ENCODE measurements at places on chromosomes 1 and 21. TPM values are rescaled to one million over a fixed set of nuclear protein-coding genes. Genes with fewer than 3 reads are reported as not detected.
A peak's percentile ranks its signal among the peaks of the same experiment; 100 is the strongest.

The FCAMR gene
- 7.7 TPM for polyA plus RNA-seq

- DNase-seq = no peak
These were observed 44.9 kb downstream of the PLA2G4A start for GRCh38 chr1:186873687-186874086.

DNA sequence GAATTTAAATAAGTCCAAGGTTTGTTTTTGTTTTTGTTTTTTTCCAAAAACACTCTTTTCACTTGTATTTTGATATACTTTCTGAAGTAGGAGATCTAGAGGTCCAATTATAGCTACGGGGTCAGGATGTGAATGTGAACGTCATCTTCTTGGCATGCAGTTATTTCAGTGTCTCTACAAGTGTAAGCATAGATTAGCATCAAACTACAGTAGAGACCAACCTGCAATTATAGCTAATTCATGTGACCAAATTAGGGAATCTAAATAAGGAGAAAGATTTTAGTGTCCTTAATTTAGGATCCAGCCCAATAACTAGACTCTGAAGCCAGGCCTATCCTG lies 107.3 kb upstream of the PALMD start:
- no peak for DNase-seq

- DNase-seq = no peak
These were observed 426.5 kb upstream of the BRINP3 start for GRCh38 chr1:190904091-190904695.

The CELA3B gene
- 0.38 TPM for polyA plus RNA-seq

DNA sequence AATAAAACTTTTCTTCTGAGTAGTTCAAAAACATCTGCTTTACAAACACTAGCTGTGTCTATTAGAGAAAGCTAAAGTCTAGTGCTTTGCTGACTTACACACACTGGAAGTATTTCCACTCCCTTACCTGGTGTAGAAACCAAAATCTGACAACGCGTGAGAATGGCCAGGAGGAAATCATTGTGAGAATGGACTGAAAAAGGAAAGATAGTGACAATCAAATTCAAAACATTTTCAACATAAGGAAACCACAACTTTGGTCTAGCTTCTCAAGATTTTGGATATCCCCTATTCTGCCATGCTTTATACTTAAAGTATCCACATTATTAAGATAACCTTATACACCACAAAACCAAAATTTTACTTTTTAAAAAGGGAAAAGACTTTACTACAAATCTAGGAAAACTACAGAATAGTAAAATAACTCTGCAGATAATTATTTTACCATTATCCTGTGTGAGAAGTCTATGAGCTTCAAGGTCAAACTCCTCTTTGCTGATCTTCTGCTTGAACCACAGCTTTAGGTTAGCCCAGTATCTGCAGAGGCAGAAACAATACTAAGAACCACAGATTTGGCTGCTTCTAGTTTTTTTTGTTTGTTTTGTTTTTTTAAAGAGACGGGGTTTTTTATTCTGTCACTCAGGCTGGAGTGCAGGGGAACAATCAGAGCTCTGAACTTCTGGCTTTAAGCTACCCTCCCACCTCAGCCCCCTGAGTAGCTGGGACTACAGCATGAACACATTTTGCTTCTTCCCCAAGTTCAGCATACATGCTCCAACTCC lies 6.6 kb downstream of the TADA1 start:
- DNase-seq = no peak

The KDF1 gene
- 7.5 TPM for polyA plus RNA-seq

The UMODL1 gene
- polyA plus RNA-seq = 0.22 TPM

The EIF2D gene
- 88.1 TPM for polyA plus RNA-seq

DNA sequence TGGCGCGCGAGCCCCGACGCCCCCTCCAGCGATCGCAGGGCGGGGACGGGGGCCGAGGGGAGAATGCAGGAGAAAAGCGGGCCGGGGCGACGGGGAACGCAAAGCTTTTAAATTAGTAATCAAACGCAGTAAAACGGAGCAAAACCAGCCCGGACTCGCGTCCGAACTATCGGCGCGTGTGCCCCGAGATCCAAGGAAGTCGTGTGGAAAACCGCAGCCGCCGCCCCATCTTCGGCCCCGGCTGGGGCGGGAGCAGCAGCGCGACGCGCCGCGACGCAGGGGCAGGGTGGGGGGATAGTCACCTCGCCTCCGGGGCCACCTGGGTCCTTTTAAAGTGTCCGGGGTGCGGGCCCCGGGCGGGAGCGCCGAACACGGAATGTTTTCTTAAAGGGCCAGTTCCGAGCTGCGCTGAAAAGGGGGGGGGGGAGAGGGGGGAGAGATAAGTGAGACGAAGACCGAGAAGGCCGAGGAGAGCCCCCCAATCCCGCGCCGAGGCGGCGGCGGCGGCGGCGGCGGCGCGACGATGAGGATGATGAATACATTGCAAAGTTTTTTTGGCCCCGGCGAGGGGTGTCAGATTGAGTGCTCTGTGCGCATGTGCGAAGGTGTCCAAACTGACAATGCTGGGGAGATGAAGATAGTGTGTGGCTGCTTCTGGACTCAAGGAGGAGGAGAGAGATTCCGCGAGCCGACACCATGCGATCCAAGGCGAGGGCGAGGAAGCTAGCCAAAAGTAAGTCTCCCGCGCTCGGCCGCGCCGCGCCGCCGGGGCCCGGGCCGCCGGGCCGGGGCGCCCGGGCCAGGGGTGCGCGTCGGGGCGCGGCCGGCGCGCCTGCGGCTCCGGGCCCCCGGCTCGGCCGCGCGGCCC lies at the start of gene PRDM16:
TSS of gene PRDM16 (plus strand) at position 640 of the 868 bp plus-strand sequence. CDS start at position 697, 57 bp downstream.
- no peak for DNase-seq

The FNBP1L gene
- polyA plus RNA-seq = 136 TPM

DNA sequence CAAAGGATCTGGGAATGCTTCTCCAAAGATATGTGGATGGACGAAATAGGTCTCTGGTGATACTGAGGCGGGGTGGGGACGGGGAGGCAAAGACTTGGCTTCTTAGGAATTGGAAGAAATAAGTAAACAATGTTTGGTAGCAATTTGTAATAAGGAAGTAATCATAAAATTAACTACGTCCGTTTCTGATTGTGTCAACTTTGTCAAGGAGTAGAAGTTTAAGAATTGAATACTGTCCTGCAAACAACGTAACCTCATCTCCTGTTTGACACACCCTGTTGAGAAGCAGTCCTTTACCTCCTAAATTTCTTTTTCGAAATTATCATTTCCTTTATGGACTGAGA lies 471 bp downstream of the POLR3C start:
- DNase-seq = no peak

GRCh38 chr1:111540928-111541327 lies 37.5 kb upstream of the ADORA3 start:
- no peak for DNase-seq

- DNase-seq = no peak
These were observed 64.2 kb upstream of the DPH5 start for GRCh38 chr1:101089613-101090338.

DNA sequence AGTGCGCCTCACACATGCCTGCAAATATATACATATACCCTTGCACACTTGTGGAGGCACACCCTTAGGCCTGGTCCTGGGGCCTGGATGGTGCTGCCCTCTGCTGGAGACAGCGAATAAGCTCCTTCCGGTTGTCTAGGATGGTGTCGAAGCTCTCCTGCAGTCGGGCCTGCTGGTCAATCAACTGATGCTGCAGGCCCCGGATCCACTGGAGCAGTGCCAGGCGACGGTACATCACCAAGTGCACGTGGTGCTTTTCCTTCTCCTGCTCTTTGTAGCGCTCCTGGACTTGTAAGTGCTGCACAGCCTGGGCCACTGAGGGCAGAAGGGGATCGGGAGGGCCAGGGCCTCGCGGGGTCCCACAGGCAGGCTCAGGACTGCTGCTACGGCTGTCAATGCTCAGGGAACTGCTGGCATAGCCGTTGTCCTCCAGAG lies 3.1 kb downstream of the C1orf216 start:
- DNase-seq = peak; percentile 70

The A3GALT2 gene
- not detected for polyA plus RNA-seq

The VSIG8 gene
- 0.17 TPM for polyA plus RNA-seq

GRCh38 chr1:185676969-185677368 lies 57.2 kb upstream of the HMCN1 start:
- no peak for DNase-seq

GRCh38 chr1:3714814-3715213 lies 37.4 kb upstream of the CCDC27 start:
- DNase-seq = no peak

- DNase-seq = no peak
These were observed 14.8 kb downstream of the LYST start for GRCh38 chr1:235851939-235852338.

The SYPL2 gene
- 13.4 TPM for polyA plus RNA-seq

DNA sequence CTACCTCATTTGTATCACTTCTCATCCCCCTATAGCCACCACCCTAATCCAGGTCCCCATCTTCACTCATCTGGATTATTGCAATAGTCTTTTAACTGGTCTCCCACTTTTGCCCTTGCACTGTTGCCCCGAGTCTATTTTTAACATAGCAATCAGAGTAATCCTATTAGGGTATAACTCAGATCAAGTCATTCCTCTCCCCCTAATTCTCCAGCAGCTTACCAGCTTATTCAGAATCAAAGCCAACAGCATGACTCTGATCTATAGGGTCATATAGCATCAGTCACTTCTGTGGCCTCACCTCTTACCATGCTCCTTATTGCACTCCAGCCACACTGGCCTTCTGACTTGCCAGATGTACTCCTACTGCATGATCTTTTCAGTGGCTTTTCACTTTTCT lies 140.7 kb downstream of the PAPPA2 start:
- no peak for DNase-seq

- DNase-seq = no peak
These were observed 391.9 kb downstream of the PTPRU start for GRCh38 chr1:29628190-29628589.

GRCh38 chr1:200314085-200314750 lies 95.6 kb downstream of the ZNF281 start:
- DNase-seq = no peak

DNA sequence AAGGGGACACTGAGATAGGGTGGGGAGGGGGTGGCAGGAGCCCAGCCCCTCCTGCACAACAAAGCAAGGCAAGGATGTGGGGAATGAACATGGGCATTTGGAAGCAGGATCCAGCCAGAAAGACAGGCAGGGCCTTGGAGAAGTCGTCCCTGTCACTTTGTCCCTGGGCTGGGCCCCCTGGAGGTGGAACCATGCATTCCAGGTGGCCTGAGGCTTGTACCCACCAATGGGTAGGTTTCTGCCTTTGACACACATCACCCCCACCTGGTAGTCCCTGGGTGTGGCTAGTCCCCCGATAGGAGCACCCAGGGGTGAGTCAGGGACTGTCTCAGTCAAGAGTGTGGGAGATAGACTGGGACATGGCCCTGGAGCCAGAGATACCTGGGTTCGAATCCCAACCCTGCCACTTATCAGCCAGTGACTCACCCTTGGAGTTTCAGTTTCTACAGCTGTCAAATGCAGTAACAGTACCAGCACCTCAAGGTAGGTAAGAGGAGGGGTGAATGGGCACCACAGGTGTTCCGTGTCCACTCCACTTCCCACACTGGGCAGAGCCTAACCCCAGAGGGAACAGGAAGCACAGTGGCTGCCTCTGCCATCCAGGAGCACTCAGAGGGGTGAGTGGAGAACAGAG lies 10.0 kb downstream of the PLA2G2D start:
- DNase-seq = no peak

DNA sequence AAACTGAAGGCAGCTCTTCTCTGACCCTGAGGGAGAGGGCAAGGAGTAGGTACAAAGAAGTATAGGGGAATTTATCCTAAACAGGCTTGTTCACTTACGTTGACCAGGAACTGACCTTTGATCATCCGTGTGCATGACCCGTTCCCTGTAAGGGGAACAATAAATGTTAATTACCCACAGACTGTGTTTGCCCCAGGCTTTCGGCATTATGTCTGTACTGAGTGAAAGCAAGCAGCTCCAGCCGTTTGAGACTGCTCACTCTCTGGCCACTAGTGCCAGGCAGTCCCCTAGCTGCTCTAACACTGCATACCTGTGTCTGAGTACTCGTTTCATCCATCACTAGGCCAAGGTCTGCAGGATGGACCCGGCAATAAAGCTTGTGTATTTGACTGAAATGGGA lies 1365.3 kb downstream of the NCAM2 start:
- no peak for DNase-seq

The CA14 gene
- polyA plus RNA-seq = 9.6 TPM

The WNT3A gene
- polyA plus RNA-seq = 0.07 TPM

DNA sequence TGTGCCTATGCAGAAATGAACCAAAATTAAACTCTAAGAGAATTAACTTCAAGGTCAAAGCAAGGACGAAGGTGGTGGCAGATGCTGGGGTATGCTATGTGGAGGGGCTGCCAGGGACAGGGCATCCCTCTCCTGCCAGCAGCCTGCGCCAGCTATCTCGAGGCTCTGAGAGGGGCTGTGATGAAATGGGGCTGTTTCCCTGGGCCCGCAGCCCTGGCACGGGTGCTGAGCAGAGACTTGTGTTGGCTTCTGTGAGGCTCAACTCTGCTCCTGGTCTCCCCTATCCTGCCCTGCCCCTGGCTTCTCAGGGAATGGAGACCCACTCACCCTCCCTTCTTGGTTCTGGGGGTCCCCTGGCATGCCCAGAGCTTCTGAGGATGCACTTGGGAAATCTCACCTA lies 41.9 kb upstream of the TIAM1 start:
- no peak for DNase-seq

- DNase-seq = no peak
These were observed 8.6 kb downstream of the JAM2 start for GRCh38 chr21:25647647-25648046.

The GRIK3 gene
- 3.4 TPM for polyA plus RNA-seq

GRCh38 chr1:50416553-50417453 lies 6.4 kb downstream of the DMRTA2 start:
- DNase-seq = no peak

GRCh38 chr1:24319312-24319863 lies at the start of gene GRHL3:
TSS of gene GRHL3 (plus strand) at chr1:24319357. CDS start at chr1:24319552, 195 bp downstream.
- no peak for DNase-seq

The CD160 gene
- 3.5 TPM for polyA plus RNA-seq

The AMY1C gene
- polyA plus RNA-seq = not detected

GRCh38 chr21:44347911-44348451 lies 5.4 kb upstream of the TRPM2 start:
- no peak for DNase-seq

DNA sequence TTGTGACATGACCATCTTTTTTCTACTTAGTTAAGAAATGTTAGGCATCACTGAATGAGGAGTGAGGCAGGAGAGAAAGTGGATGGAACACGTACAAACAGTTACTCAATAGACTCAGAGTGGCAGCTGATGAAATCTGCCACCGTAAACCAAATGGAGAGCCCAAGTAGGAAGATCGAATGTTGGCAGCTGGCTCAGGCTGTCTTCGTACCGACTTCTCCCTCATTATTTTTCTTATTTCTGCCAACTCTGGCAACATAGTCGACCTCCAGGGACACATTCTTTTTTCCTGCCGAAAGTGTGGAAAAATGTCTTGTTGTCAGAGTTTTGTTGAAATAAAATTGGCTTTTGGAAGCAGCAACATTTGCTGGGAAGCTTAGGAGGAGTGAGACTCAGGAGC lies 143.3 kb downstream of the GREM2 start:
- DNase-seq = no peak
